ENCODE measurements at places on chromosomes 6 and 20.

- no peak for DNase-seq
Observed at GRCh38 chr20:3876676-3877075, 12.5 kb upstream of the PANK2 start.

DNA sequence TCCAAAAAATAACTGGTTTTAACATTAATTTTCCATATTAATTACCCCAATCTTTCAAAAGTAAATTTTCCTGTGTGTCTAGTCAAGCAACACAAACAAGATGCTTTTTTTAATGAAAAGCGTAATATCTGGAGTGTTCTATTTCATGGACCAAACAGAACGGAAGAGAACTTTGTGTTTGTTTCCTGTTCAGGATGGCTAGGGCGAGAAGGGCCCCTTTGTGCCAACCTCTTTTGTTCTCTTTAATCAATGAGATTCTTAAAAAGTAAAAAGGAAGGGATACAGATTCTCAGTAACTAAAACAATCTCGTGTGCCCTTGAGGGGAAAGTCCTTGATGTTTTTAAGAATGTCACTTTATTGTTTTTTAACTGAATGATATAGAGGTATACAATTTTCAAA, 55.7 kb downstream of the GNAS start:
- DNase-seq, result no peak

DNA sequence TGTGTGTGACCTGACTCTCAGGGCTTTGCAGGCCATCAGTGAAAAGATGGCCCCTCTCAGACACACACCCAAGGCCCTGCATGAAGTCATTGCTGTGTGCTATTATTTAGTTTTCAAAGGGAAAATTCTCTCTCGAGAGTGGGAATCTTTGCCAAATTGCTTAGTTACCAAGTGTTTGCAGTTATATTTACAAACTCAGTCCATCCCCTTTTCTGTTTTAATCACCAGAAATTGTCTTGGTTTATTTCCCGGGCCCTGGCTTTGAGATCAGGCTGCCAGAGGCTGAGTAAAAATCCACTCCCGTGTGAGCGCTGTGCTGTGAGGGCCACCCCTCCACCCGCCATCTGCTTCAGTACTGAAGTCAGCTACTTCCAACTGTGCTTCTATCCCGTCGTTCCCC, 163.1 kb downstream of the SOD2 start:
- no peak for DNase-seq

GRCh38 chr6:6221787-6222535, 98.5 kb downstream of the F13A1 start:
- no peak for DNase-seq

GRCh38 chr6:39695447-39695846, 29.8 kb downstream of the KIF6 start:
- DNase-seq, result no peak

DNA sequence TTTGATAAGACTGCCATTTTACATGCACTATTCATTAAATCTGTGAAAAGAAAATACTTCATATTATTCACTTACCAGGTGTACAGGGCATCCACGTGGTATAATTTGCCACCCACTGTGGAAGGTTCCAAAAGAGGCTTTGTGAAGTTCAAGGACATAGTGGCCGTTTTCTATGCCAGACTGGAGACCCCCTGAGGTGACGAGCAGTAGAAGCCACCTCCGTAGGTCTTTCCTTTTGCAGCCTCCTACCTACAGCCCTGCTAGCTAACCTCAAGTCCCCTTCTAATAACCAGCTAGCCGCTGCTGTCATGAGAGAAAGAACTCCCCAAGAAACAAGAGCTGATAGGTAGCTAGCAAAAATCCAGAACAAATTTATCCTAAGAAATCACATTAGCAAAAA, 110.5 kb downstream of the ARHGAP18 start:
- DNase-seq, result no peak

DNA sequence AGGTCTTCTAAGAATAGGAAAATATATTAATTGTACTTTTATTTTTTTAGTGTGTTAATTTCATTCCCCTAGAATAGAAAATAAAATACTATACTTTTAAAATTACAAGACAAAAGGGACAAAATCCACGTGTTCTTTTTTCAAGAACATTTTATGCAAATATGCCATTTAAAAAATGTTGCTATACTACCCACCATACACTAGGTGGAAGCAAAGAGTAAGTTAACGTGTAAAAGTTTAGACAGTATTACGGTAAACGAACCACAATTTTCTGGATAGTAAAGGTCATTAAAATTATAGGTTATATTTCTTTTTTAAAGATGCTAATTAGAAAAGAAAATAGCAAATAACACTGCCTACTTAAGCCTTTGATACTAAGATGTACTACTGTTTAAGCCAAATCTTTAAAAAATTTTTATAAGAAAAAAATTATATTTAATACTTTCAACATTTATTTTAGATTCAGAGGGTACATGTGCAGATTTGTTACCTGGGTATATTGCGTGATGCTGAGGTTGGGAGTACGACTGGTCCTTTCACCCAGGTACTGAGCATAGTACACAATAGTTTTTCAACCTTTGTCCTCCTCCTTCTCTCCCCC, 287.6 kb downstream of the PHF3 start:
- no peak for DNase-seq

DNA sequence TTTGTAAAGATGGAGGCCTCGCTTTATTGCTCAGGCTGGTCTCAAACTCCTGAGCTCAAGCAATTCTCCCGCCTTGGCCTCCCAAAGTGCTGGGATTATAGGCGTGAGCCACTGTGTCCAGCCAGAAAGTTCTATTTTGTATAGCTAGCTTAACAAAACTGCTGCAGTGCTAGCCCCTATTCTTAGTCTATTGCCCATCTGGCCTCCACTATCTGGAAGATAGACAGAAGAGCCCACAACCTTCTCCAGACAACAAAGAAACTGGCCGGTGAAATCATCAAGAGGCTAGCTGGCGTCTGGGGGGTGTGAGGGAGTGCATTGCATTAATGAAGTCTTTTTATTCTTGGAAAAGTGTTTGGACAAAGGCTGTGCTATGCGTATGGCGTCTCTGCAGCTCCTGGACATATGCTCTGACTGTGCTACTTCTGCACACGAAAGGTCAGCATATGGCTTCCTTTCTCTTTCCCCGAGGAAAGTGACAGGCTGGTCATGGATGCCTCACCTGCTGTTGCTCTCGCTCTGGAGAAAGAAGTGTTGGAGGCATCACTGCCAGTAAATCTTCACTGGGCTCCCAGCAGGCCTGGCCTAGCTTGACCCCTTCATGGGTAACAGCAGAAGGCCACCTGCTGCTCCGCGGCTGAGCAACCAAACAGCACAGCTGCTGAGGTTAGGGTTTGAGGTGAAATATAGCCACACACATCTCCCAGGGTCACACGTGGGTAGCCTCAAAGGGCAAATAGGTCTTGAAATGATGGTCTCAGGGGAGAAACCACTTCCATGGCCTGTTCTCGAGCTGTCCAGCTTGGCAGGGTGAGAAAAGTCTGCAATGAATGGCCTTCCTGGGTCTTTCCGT, 95.1 kb upstream of the IYD start:
- peak; percentile 4 for DNase-seq

- DNase-seq, result no peak
Observed at GRCh38 chr20:63097336-63097831, 90.6 kb upstream of the BHLHE23 start.

- DNase-seq, result no peak
Observed at GRCh38 chr6:92428448-92428847, 990.9 kb downstream of the EPHA7 start.

GRCh38 chr20:17698384-17698783, 1.4 kb upstream of the BANF2 start:
- DNase-seq, result no peak

GRCh38 chr20:17655865-17656479, 26.1 kb downstream of the RRBP1 start:
- no peak for DNase-seq

GRCh38 chr20:50333812-50334211, 143.2 kb downstream of the CEBPB start:
- DNase-seq, result no peak

- DNase-seq, result no peak
Observed at GRCh38 chr20:17985388-17986018, 16.7 kb downstream of the MGME1 start.

- DNase-seq, result no peak
Observed at GRCh38 chr6:20680697-20681165, 146.5 kb downstream of the CDKAL1 start.

GRCh38 chr6:144594585-144594984, 309.4 kb downstream of the UTRN start:
- DNase-seq, result no peak

DNA sequence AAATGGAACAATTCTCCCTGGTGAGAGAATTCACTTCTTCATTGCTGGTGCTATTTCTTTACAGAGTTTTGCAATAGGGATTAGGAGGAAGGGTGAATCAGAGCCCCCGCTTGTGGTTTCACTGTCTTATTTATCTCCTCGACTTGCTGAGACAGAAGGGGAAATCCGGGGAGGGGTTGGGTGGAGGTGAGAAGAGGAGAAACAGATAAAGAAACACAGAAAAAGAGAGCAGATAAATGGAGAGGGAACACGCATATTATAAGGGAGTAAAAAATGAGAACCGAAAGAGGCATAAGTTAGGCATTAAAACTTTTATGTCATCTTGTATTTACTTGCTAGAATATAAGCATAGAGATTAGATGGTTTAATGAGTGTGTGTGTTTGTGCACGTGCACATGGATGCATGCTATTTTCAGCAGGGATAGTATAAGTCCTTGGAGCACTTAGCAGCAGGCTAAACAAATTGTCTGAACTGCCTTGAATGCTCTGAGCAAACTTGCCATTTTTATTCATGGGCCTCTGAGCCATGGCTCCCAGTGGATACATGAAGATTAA, 105.0 kb downstream of the OLIG3 start:
- DNase-seq, result peak; percentile 51

- DNase-seq, result no peak
Observed at GRCh38 chr6:19804205-19805128, 32.7 kb upstream of the ID4 start.

- no peak for DNase-seq
Observed at GRCh38 chr20:13461849-13462458, 176.8 kb downstream of the TASP1 start.

- no peak for DNase-seq
Observed at GRCh38 chr6:16933961-16934360, 167.9 kb upstream of the STMND1 start.

DNA sequence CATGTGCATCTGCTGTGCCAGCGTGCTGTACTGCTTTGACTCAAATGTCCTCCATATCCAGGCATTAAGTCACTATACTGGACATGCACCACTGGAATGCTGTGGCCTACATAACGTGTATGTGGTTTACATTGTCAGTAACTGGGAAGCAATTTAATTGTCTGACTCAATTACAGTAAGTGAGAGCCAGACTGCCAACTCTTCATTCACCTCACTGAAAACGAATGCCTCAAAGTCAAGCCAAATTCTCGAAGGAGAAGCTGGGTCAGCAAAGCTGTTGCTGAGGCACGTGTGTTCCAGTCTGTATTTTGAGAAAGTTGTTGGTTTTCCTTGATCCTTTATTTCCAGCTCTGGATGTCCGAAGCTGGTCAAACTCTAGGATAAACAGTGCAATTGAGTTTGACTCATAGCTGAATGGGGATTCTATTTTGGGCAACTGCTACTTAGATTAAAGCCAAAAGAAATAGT, 534.3 kb downstream of the COL12A1 start:
- DNase-seq, result no peak

- DNase-seq, result no peak
Observed at GRCh38 chr20:2279253-2279779, 16.5 kb upstream of the TGM3 start.

DNA sequence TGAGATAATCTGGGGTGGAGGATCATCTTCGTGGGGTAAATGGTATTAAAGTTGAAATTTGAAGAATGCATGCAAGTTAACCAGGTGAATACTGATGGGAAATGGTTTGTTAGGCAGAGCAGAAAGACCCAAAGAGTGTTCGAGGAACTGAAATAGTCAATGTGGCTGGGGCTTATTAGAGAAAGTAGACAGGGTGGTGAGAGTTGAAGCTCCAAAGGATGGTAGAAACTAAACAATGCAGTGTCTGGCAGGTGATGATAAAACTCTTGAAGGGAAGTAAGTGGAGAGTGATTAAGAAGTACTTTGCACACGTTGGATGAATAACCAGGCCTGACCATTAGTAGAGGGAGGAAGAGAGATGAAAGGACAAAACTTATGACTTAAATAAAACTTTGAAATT, 39.8 kb upstream of the CENPW start:
- no peak for DNase-seq

GRCh38 chr6:149064660-149065015, 252.9 kb upstream of the TAB2 start:
- no peak for DNase-seq

DNA sequence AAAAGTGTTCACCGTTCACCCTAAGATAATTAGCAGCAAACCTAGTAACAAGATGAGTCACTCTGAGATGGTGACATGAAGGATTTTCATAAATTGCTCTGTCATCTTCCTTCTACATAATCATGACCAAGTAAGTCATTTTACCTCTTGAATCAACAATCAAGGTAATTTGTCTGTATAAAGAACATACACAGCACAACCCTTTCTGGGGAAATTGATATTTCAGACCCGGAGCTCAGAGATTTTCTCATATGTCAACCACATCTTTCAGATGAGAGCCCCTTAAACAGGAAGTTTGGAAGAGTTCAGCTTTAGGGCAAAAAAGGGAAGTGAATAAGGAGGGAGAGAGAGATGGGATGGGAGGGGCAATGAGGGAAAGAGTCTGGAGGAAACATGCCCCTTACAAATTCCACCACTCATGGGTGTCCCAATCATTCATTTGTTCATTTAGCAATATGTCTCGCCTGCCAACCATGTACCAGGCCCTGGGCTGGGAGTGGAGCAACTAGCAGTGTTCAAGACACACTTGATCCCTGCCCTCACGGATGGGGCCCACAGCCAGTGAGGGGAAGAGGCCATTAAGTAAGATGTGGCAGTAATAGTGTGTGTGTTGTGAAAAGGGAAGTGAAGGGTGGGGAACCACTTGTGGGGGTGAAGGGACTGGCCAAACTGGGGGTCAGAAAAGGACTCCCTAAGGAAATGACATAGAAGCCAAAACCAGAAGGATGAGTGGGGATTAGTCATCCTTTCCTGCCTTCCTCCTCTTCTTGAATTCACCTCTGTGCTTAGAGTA, 190.9 kb downstream of the MAFB start:
- DNase-seq, result no peak

DNA sequence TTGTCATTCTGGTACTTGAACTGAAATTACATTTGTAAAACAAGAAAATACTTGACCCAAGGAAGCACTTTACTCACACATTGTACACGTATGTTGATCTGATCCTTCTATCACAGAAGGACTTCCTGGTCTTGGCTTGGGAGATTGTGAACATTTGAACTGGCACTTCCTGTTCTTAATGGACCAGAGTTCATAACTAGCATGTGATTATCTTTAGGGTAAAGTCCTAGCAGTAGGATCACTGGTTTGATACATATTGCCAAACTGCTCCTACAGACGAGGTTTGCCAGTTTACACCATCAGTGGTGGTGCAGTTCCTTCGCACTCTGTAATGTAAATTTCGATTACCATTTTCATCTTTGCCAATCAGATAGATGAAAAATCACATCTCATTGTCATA, 12.7 kb downstream of the HECA start:
- no peak for DNase-seq

GRCh38 chr6:144160431-144161005, 10.2 kb downstream of the STX11 start:
- DNase-seq, result no peak

- no peak for DNase-seq
Observed at GRCh38 chr20:10728873-10729670, 55.3 kb upstream of the JAG1 start.

Data from CD8-positive, alpha-beta T cell (primary cell).